Activated CD4-positive, alpha-beta memory T cell treated with anti-CD3 and anti-CD28 coated beads for 36 hours (primary cell): ENCODE measurements at places on chromosomes 1 and 21. TPM values are rescaled to one million over a fixed set of nuclear protein-coding genes. Genes with fewer than 3 reads are reported as not detected.
A peak's percentile ranks its signal among the peaks of the same experiment; 100 is the strongest.

The TAL1 gene
- total RNA-seq = not detected

The NGF gene
- not detected for total RNA-seq

- peak; percentile 16 for DNase-seq
Observed at GRCh38 chr21:46295177-46295770, 9.1 kb downstream of the YBEY start.

The C1orf87 gene
- total RNA-seq = not detected

DNA sequence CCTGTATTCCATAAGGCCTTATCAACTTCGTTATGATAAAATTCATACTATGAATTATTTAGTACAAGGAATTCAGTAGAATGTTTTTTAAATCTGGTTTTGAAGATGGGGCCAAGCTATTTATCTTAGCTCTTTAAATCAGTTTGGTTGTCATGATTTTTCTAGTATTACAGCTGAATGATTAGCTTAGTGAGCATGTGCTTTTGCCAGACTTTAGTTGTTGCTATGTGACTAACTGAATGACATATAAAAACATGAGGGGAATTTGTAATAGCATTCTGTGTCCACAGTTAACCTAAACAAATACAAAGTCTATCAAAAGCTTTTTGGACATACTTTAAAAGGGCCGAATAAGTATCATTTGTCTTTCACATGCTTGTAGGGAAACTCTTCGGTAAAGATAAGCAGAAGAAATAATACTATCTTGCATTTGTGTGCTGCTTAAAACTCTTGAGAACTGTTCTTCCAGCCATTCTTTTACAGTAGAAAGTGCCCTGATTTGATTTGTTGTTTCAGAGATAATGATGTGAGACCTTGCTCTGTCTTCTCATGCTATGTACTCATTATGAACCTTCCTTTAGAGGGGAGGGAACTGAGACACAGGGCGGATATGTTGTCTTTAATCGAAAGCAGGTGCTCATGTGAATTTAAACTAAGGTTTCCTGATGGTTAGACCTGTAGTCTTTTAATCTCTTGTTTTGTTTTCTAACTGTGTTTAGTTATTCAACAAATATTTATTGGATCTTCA is 18.8 kb downstream of the NEK7 start:
- DNase-seq = no peak

DNA sequence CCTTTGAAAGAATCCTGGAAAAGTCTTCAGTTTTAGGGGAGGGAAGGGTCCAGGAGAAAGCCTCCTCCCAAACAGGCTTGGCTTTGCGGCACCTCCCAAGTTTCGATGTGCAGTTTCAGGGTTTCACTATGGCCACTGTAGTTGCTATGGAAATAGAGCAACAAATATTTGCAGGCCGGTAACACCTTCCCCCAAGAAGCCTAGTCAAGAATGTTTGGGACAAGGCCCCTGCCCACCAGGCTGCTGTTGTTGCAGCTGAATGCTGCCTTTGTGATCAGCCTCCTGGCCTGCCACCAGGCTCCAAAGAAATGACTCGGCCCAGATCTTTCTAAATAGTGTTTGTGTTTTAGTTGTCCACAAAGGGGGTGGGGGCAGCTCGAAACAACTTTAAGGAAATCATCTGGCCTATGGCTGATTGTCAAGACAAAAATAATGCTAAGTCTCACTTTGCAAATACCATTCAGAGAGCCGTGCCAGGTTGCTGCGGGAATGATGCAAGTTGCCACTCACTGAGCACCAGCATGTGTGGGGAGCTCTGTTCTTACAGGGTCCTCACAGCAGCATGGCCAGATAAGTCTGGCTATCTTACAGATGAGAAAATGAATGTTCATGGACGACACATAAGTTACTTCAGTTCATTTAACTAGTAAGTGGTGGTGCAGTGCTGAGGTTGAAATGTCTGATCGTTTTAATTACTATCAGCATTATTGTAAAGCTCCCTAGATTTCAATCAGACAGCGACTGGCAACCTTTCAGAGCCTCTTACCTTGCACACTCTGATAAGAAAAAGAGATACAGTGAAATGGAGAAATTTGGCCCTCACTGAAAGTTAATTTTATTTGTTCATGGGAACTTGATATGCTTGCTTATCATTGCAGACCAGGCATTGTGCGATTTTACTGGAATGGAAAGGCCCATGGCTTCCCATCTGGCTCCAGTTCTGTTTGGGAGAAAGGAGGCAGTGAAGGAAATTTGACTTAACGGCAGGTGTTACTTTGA is 91.2 kb upstream of the JUN start:
- no peak for DNase-seq

GRCh38 chr1:212797681-212798080 is 6.0 kb downstream of the TATDN3 start:
- DNase-seq = no peak

DNA sequence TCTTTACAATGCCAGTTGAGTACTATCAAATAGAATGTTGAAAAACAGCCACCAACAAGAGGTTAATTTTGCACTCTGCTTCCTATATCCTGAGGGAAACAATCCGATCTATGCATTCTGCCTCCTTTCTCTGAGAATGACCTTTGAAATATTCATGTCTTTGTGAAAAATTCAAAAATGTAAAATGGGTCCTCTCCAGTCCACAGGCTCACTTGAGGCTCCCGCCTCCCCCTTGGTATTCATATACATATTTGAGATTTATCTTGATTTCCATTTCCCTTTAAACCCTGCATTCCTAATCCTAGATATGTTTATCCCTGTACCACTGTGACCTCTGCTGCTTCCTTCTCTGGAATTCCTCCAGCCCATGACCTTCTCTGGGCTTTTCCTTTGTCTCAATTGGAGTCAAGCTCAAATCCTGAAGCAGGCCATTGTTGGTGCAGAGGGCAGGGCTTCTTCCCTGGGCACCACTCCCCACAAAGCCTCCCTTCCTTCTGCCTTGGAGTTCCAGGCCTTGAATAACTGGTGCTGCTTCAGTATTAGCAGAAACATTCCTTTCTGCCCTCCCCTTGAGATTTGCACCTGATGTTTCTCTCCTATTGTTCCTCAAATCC is 296.8 kb downstream of the PBX1 start:
- no peak for DNase-seq

The ARHGAP29 gene
- 0.38 TPM for total RNA-seq

DNA sequence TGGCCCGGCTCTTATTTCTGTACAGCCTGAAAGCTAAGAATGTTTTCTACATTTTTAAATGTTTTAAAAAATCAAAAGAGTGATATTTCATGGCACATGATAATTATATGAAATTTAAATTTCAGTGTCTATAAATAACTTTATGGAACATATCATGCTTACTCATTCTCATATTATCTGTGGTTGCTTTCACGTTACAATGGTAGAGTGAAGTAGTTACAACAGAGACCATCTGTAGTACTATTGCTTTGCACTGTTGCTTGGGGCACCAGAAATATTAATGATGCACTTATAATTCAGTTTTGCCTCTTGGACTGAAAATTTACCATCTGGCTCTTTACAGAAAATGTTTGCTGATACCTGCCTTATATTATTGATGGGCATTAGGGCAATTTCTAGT is 481.6 kb downstream of the PLPP3 start:
- no peak for DNase-seq

GRCh38 chr1:59625384-59625783 is 189.4 kb upstream of the HOOK1 start:
- no peak for DNase-seq

The PRKAA2 gene
- not detected for total RNA-seq

- no peak for DNase-seq
Observed at GRCh38 chr1:145845144-145845513, 301 bp upstream of the NUDT17 start.

- no peak for DNase-seq
Observed at GRCh38 chr1:63366908-63367214, 566 bp upstream of the ALG6 start.

The PSRC1 gene
- total RNA-seq = 14.9 TPM

The S100A9 gene
- not detected for total RNA-seq
